ENCODE measurements at places on chromosomes 6 and 20.

GRCh38 chr6:1104988-1105670 lies 206.8 kb upstream of the FOXQ1 start:
- DNase-seq: no peak

- DNase-seq: no peak
Measured at GRCh38 chr6:41177695-41178094, 14.8 kb upstream of the TREM2 start.

GRCh38 chr6:116189472-116189871 lies 63.5 kb upstream of the COL10A1 start:
- DNase-seq: no peak

DNA sequence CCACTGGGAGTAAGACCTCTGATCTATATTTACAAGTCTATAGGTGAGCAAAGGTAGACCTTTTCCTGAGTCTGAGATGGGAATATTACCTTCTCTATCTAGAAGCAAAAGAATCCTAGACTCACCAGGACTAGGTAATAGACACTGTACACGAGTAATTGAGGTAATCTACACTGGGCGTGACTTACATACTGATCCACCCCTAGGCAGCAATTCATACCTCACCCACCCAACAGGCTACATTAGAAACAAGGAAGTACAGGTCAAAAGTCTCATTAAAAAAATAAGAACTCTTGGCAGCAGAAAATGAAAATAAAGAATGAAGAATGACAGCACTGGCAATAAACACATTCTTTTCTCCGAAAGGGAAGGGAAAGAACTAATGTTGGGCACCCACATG lies 7.6 kb downstream of the CSNK2A1 start:
- no peak for DNase-seq

DNA sequence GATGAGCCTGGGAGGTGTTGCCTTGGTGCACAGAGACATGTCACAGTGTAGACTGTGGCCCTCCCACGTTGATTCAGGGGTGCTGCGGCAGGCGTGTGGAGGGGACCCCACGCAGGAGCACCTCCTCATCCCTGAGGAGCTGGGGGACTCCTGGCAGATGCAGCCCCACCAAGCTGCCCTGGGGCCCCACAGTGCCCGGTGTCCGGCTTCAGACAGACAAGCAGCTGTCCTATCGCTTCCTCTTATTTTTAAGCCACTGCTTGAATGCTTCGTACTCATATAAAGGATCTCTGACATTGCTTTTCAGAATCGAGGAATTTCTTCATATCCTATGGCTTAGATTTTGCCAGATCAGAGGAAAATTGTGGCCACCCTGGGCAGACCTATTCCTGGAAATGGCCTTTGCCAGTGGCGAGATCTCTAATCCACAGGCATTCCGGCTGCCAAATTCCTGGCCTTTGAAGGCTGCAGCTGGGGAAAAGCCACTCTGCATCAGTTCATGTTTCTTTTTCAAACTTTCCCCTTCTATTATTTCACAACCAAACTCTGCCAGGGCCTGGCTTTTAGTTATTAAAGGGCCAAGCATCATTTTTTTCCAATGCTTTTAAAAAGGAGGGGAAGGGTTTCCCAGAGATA lies 337.0 kb downstream of the THBS2 start:
- no peak for DNase-seq
